Stimulated activated CD8-positive, alpha-beta memory T cell treated with anti-CD3 and anti-CD28 coated beads, Interleukin-4, amount 100 ng/mL, for 1 hour (primary cell): ENCODE measurements at places on chromosomes 3 and 15.

- no peak for DNase-seq
Observed at GRCh38 chr3:4438296-4438695, 28.8 kb downstream of the SUMF1 start.

DNA sequence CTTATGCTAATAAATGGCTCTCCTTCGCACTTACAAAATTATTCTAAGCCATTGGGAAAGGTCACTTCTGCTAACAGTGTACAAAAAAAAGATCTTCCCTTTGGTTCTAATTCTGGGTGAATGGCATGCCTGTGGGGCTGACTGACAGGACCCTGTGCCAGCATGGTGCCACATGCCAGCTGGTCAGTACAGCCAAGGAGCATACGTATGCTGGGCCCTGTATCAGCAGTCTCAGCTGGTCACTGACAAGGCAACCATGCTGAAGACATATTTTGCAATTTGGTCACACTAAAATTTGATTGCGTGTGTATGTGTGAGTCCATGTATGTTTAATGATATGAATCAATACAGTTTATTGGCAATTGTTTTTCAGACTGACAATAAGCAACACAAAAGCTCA, 246.1 kb downstream of the TBL1XR1 start:
- DNase-seq: no peak

GRCh38 chr3:136750209-136750896, 1.8 kb downstream of the STAG1 start:
- no peak for DNase-seq

DNA sequence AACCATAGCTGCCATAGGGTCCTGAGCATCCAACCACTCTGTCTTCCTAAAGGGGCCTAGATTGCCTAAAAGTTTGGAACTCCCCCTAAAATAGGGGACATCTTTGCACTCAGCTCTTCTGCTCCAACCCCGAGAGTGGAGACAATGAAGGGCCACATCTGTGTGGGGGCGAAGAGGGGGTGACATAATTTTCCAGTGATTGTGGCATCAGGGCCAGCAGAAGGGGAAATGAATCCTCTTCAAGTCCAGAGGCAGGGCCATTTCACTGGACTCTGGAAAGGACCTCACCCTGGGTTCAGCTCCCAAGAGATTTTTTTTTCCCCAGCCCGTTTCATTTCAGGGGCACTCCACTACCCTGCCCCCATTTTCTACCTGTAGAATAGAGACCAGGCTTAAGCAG, 4.6 kb upstream of the ANKRD63 start:
- DNase-seq: no peak

GRCh38 chr15:73650416-73651126, 17.4 kb upstream of the NPTN start:
- DNase-seq: no peak

- DNase-seq: no peak
Observed at GRCh38 chr15:65937476-65937875, 68.2 kb downstream of the RAB11A start.

GRCh38 chr3:5226783-5227182, 39.3 kb downstream of the EDEM1 start:
- DNase-seq: no peak

- DNase-seq: no peak
Observed at GRCh38 chr15:43255376-43255775, 11.4 kb downstream of the TGM5 start.

DNA sequence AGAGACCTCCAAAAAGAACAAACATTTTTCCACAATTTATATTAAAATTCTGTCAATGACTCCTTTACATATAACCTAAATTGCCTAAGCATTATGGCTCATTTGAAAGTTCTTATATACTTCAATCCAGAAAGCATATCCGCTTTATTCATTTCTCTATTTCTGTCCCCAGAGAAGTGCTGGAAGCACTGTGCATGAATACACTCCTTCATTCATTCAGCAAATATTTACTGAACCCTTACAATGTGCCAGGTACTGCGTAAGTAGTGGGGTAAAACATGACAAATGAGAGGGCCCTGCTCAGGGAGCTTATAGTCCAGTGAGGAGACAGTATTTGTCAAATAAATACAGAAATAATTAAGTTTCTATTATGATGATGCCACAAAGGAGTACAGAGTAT, 3.3 kb downstream of the PDCD10 start:
- DNase-seq: no peak

- DNase-seq: no peak
Observed at GRCh38 chr3:114690911-114691310, 397.1 kb downstream of the TIGIT start.

- DNase-seq: no peak
Observed at GRCh38 chr3:18870074-18870640, 278.2 kb upstream of the KCNH8 start.
